ENCODE measurements at places on chromosomes 16 and 17.

DNA sequence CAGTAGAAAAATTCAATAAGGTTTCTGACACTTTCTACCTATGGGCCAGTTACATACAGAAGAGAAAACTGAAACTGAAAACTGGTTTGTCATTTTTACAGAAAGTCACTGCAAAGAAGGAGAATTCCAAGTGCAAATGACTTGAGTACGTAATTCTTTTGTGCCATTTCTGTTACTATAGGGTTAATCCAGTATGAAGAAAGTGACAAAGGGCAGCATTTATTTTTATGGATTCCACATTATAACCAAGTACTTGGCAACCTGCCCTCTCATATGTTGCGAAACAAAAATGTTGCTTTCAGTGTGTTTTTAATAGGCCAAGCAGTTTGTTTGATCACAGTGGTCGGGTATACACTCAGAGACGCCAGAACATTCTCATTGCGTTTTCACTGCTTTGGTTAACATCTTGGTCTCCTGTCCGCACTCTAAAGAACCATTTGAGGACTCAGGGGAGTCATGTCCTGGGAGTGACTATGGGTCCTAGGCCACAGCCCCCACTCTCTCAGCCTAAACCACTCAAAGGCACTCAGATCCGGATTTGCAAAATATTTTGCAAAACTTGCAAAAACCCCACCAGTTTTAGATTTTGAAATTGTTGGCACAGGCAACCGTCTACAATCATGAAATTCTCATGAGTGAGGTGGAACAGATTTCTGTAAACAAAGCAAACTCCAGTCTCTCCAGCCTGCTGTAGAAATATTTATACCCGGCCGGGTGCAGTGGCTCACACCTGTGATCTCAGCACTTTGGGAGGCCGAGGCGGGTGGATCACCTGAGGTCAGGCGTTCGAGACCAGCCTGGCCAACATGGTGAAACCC, 15.4 kb upstream of the HELZ start:
- DNase-seq, result no peak

DNA sequence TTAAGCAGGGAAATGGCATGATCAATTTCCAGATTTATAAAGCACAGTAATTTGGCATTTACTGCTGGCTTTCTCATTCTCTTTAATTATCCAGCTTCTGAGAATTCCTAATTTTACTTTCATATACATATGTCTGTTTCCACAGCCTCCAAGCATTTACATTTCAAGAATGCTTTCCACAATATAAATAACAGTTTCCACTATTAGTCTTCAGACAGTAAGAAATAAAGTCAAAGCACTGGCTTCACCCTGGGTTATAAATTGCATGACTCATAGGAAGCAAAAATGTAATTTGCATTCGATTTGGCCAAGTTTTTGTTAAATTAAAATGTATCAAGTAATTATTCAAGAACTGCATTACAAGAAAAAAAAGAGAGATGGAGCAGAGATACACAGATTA, 53.5 kb downstream of the MPHOSPH6 start:
- DNase-seq, result no peak

DNA sequence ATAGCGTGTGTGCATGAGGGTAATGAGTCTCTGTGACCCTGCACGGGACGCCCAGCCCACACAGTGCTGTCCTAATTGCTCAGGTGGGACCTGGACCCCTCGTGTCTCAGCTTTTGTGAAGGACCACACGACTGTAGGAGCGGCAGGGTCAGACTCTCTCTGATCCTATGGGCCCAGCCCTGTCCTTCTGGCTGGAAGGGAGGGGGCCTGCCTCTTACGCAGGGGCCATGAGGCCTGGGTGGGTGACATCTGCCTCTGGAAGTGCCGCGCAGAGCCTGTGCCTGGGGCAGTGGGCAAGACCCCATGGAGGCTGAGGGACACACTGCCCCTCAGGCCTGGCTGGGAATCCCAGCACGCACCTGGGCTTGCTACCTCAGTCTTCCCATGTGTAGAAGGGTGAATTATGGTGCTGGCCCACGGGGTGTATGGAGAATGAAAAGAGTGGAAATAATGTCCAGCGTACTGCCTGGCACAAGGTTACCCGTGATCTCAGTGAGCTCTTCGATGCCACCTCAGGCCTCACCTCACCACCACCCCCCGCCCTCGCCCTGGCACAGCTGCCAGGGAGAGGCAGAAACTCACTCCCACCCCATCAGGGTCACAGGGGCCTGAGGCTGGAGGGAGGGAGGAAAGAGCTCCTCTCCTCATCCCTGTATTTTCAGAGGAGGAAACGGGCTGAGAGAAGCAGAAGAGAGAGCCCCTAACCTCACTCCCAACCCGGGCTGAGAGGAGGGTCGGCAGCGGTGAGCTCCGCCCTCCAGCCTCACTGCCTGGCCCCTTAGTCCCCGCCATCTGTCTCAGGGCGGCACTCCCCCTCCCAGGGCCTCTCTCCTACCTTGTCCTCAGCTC, 27.1 kb upstream of the DBNDD1 start:
- no peak for DNase-seq

DNA sequence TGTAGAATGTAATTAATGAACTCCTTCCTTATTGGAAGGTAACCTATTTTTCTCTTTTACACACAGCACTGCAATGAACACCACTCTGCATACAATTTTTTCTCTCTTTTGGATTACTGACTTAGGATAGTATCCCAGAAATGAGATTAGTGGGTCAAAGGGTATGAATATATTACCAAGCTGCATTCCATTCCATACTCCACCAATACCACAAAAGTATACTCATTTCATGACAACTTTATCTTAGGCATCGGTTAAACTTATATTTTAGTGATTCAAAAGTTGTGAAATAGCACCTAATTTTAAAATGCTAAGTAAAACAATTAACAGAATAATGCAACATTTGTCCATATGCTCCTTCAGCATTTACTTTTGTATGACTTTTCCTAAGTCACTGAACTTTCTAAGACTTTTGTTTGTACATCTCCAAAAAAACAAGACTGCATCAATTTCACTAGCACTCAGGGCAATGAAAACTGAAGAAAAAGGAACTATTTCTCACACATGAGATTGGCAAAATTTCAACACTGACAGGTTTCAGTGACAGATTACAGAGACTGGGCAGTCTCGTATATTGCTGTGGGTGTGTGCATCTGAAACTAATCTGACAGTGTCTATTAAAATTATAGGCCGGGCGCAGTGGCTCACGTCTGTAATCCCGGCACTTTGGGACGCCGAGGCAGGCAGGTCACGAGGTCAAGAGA, 32.1 kb downstream of the HELZ start:
- DNase-seq, result no peak

GRCh38 chr16:89633064-89633631, 19.7 kb downstream of the DPEP1 start:
- DNase-seq, result no peak

- no peak for DNase-seq
Measured at GRCh38 chr17:19771971-19772630, 24.0 kb upstream of the ALDH3A1 start.

DNA sequence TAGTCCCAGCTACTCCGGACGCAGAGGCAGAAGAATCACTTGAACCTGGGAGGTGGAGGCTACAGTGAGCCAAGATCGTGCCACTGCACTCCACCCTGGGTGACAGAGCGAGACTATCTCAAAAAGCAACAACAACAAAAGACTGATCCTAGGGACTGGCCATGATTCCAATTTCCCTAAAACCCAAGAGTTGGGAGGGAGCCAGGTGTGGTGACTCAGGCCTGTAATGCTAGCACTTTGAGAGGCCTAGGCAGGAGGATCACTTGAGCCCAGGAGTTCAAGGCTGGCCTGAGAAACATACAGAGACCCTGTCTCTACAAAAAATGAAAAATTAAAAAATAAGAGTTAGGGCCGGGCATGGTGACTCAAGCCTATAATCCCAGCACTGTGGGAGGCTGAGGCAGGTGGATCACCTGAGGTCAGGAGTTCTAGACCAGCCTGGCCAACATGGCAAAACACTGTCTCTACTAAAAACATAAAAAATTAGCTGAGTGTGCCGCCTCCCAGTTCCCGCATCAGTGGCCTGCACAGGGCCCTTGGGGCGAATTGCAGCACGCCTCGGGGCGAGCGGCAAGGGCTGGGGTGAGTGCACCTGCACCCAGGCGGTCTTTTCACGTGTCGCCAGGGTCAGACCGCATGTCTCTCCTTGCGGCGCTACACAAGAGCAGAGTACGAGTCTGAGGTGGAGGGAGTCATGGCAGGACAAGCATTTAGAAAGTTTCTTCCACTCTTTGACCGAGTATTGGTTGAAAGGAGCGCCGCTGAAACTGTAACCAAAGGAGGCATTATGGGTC, 40.8 kb downstream of the CDH3 start:
- no peak for DNase-seq

DNA sequence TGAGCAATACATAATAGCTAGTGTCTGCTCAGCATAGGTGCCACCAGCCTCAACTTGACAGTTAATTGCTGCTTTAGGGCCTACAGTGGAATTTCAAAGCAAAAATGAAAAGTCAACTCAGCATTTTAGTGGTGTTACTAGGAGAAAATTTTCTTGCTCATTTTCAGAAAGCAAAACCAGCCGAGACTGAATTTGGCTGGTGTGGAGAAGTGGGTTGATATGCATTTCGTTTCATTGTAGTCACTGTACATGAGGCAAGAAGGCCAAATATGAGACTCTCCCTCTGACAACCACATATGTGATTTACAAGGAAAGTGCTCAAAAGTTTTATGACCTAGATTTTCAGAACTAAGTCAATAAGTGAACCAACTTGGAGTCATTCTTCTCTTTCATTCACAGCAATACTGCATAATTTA, 54.0 kb downstream of the DUSP14 start:
- DNase-seq, result no peak

DNA sequence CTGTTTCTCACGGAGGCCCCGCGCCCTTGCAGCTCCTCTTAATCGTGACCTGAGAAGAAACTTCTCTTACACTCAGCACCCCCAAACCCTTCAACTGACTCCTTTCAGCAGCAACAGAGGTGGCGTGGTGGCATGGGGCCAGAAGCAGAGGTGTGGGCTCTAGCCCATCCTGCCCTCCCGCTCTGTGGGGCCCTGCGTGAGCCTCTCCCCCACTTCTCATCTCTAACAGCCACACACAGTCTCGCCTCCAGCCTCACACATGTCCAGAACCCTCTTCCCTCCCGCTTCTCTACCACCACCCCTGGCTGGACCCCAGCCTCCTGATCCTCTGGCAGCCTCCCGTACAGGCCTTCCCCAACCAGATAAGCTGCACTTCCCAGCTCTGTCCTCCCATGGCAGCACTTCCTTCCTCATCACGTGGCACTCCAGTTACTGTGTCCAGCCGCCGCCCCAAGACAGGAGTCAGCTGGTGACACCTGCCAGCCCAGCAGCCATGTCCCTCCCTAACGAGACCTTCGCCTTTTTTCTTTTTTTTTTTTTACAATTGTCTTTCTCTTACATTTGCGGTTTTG, 30.5 kb downstream of the NSMCE1 start:
- no peak for DNase-seq

GRCh38 chr16:46711106-46712058, 21.9 kb downstream of the ORC6 start:
- no peak for DNase-seq

- DNase-seq, result no peak
Measured at GRCh38 chr16:57166951-57167350, 18.9 kb downstream of the PSME3IP1 start.

- DNase-seq, result no peak
Measured at GRCh38 chr17:4849011-4849536, 15.9 kb downstream of the MINK1 start.

DNA sequence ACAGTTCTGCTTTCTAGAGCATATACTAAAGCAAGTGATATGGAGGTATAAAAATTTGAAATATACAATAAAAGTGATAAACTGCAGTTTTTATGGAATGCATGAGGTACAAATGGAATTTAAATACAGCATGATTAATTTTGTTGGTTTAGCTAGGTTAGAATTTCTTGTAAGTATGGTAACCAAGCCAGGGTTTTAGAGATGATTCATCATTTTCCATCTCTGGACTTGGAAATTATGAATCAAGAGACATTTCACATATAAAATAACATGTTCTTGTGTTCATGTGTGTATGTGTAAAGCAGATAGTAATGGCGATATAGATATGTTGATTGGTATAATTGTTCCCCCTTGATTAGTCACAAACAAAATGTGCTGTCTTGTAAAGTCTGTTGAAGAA, 1219.8 kb downstream of the CDH8 start:
- no peak for DNase-seq

- DNase-seq, result no peak
Measured at GRCh38 chr17:78643326-78643725, 66.1 kb upstream of the DNAH17 start.

GRCh38 chr17:40024901-40025300, 9.7 kb downstream of the CSF3 start:
- DNase-seq, result no peak

GRCh38 chr16:89420204-89420603, 70.2 kb downstream of the ANKRD11 start:
- DNase-seq, result no peak

DNA sequence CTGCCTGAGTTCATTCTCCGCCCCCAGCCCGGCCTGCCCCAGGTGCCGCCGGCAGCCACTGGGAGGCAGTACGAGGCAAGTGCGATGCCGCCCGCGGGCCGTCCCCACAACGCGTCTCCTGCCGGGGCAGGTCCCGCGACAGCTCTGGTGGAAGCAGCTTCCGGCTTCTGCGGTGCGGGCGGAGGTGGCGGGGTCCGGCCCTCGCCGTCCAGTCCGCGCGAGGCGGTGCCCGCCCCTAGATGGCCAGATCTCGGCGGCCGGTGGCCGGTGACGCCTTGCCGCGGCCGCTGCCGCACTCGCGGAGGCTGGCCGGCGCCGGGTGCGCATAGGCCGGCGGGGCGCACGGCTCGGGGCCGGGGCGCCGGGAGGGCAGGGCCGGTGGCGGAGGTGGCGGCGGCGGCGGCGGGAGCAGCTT, 1.8 kb downstream of the GJD3 start:
- DNase-seq, result peak; percentile 49

DNA sequence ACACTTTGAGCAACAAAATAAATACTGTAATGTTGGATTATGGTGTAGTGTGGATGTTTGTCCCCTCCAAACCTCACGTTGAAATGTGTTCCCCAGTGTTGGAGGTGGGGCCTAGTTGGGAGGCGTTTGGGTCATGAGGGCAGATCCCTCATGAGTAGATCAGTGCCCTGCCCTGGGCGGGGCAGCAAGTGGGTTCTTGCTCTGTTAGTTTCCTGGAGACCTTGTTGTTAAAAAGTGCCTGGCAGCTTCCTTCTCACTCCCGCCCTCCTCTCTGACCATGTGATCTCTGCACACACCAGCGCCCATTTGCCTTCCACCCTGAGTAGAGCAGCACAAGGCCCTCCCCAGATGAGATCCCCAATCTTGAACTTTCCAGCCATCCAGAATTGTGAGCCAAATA, 67.7 kb downstream of the MPRIP start:
- DNase-seq, result no peak

All from activated CD8-positive, alpha-beta memory T cell treated with anti-CD3 and anti-CD28 coated beads for 4 hours (primary cell).